Stimulated activated CD4-positive, alpha-beta T cell treated with anti-CD3 and anti-CD28 coated beads, Interleukin-15, amount 100 ng/mL, for 1 hour (primary cell): ENCODE measurements at places on chromosomes 1 and 21.

DNA sequence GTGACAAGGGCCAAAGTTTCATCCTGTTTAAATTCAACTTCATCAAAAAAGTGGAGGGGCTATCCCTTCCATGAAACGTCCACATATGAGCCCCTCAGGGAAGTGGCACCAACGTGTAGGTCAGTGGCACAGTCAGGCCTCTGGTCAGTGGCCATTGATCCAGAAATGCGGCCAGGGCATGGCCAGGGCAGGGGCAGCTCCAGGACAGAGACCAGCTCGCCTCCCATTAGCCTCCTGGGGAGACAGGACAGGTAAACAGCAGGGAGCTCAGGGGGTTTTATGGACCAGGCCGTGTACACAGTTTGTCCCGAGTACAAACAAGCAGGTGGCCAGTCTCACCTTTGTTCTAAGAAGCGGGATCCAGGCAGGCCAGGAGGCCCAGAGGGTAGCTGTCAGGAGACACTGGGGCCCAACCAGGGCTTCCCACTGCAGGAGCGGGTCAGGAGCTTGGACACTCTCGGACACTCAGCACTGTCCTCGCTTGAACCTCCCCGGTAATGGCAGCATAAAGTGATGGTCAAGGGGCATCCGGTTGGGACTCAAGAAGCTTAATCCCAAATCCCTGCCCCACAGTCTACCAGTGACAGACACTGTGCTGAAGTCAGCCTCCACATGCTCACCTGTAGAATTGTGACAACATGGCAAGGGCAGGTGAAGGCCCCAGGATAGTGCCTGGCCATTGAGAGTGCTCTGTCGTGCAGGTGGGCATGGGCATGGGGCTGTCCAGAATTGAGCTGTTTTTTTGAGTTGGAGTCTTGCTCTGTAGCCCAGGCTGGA lies 144.1 kb upstream of the ERRFI1 start:
- no peak for DNase-seq

- no peak for DNase-seq
Observed at GRCh38 chr1:91787919-91788318, 98.0 kb downstream of the TGFBR3 start.

GRCh38 chr1:164515711-164516331 lies 43.2 kb upstream of the PBX1 start:
- DNase-seq = no peak

DNA sequence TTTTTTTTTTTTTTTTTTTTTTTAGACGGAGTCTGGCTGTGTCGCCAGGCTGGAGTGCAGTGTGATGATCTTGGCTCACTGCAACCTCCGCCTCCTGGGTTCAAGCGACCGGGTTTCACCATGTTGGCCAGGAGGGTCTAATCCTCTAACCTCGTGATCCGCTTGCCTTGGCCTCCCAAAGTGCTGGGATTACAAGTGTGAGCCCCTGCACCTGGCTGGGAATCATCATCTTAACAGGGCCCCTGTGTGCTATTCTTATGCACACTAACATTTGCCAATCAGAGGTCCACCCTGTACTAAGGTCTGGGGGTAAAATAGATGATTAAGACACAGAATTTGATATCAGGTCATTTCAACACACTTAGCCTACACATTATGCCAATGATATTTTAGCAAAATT lies 278.7 kb upstream of the CHRM3 start:
- no peak for DNase-seq

GRCh38 chr1:228985661-228986060 lies 250.4 kb downstream of the RHOU start:
- DNase-seq = no peak

GRCh38 chr1:247680171-247680570 lies 632 bp upstream of the OR13G1 start:
- no peak for DNase-seq

GRCh38 chr1:44282704-44283426 lies 69.6 kb downstream of the DMAP1 start:
- no peak for DNase-seq

- no peak for DNase-seq
Observed at GRCh38 chr1:11792106-11792505, 13.7 kb downstream of the MTHFR start.

DNA sequence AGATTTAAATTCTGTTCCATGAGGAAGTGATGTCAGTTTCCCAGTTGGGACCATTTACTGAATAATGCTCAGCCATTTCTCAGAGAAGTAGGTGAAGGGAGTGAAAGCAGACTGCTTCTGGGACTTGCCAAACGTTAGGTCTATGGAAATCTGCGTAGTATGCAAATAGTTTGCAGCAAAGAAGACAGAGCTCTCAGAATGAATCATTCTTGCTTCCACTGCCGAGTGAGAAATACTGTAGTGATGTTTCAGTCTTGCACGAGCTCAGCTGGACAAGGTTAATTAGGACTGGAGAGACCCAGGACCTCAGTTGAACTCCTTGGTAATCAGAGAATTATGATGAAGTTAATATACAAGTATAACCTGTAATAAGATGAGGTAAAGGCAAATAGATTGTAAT lies 317.7 kb upstream of the DAB1 start:
- no peak for DNase-seq

DNA sequence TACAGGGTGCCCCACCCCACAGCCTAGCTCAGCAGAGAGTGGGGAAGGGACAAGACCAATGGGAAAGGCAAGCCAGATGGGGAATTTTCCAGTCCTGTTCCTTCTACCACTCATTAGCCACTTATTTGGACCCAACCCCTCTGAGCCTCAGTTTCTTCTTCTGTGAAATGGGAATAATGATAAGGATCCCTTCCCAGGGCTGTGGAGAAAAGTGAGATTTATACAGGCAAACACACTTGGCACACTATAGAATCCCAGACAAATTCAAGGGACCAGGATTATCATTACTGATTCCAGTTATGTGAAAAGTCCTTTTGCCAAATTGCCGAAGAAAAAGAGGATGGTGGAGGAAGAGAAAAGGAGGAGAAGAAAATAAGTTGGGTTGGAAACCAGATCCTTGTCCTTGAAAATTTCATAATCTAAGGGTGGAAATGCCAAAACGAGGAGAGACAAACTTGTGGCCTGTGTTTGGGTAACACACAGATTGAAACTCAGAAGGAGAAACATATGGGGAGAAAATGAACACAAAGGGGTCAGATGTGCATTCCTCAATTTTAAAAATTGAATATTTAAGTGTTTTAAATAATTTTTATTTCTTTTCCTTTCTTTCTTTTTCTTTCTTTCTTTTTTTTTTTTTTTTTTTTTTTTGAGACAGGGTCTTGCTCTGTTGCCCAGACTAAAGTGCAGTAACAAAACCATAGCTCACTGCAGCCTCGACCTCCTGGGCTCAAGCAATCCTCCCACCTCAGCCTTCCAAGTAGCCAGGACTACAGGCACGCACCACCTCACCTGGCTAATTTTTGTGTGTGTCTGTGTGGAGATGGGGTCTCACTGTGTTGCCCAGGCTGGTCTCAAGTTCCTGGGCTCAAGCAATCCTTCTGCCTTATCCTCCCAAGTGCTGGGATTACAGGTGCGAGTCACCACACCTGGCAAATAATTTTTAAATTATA lies 9.6 kb downstream of the CAPN2 start:
- DNase-seq = no peak

GRCh38 chr1:111878091-111878490 lies 111.4 kb downstream of the KCND3 start:
- no peak for DNase-seq

GRCh38 chr1:93824834-93825233 lies 54.2 kb downstream of the DNTTIP2 start:
- DNase-seq = no peak
